Stimulated activated CD4-positive, alpha-beta T cell treated with anti-CD3 and anti-CD28 coated beads, Interleukin-4, amount 100 ng/mL, for 4 hours (primary cell): ENCODE measurements at places on chromosomes 1 and 21.
A peak's percentile ranks its signal among the peaks of the same experiment; 100 is the strongest.

DNA sequence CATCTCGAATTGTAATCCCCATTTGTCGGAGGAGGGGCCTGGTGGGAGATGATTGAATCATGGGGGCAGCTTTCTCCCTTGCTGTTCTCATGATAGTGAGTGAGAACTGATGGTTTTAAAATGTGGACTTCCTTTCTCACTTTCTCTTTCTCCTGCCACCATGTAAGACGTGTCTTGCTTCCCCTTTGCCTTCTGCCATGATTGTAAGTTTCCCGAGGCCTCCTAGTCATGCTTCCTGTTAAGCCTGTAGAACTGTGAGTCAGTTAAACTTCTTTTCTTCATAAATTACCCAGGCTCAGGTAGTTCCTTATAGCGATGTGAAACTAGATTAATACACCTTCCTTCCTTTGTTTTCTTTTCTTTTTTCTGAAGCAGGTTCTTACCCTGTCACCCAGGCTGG lies 13.9 kb downstream of the DNAJC6 start:
- no peak for DNase-seq

DNA sequence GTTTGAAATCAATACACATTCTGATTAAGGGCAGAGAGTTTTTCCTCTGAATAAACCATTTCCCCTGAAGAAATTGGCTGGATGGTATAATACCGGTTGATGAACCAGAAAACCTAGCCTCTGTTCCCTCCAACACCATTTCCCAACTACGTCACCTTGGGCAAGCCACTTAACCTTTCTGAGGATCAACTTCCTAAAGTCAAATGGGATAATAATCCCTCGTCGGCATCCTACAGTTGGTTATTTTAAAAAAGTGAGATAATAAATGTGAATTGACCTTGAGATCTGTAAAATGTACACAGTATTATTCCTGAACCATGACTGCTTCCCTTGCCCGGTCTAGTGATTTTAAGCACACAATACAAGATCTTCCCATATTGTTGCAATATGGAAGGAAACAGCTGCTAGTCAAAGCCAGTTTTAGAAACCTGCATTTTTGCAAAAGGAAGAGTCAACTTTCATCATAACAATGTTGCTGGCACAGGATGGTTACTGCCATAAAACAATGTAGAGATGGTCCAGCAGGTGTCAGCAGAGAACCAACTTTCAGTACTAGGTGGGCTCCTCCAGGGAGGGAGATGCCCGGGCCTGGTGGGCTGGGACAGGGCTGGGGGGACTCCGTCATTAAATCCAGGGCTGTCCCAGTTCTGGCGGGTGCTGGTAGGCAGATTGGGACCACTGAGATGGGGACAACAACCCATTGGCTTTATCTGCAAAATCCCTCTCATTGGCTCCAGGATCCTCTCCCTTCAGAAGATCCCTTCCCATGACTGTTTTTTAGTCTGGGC lies 5.2 kb upstream of the HLX start:
- DNase-seq: no peak

GRCh38 chr1:25021591-25022215 lies 91.6 kb upstream of the RUNX3 start:
- no peak for DNase-seq

DNA sequence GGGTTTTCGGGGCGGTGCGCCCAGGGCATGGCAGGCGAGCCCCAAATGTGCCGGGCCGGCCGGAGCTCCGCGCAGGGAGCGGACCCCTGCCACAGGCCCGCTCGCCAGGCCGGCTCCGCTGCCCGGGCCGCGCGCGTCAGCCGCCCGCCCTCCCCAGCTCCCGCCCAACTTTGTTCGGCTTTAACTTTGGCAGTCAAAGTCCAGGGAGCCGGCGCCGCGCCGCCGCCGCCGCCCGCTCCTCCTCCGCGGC lies 488 bp downstream of the SLC35D1 start:
- DNase-seq: no peak

DNA sequence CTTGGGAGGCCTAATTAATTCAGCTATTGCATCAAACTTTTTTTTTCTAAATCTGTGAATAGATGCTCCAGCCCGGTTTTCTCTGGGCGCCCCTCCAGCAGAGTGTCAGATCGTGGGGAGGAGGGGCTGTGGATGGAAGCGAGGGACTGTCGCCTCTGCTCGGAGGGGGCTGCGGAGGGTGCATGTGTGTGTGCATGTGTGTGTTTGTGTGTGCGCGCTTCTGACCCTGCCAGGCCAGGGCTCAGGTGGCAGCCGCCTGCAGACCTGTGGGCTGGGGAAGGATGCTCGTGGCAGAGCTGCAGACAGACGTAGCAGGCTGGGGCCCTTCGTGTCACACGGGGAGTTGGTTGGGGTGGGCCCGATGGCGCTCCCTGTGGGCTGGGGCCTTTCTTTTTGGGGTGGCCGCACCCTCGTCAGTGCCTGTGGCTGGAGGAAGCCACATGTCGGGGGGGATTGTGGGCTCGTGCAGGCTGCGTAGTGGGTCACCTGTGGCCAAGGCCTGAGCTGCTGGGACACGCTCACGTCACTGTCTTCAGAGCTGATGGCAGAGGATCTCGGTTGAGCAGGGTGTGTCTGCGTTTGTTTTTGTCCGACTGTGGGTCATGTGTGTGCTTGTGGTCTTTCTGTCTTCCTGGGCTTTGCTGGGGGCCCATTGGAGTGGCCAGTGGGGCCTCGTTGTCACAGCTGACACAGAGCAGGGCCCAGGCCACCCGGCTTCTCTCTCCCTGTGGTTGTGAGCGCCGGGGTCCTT lies 2.8 kb downstream of the SKI start:
- peak; percentile 30 for DNase-seq

DNA sequence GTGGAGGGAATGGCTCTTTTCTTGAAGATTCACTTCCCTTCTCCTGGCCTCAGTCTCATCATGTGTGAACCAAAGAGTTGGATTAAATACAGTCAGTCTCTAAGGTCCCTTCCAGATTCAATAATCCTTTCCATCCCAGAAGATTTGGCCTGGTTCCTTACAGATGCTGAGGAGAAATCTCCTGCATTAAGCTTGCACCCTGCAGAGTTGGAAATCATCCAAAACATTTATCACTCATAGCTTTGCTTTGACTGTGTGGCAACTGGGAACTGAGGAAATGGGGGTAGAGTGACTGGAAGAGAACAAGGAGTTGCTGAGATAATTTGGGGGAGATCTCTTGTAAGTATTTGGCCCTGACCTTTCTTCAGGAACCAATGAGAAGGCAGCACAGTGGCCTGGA lies 220.5 kb upstream of the SGIP1 start:
- no peak for DNase-seq

DNA sequence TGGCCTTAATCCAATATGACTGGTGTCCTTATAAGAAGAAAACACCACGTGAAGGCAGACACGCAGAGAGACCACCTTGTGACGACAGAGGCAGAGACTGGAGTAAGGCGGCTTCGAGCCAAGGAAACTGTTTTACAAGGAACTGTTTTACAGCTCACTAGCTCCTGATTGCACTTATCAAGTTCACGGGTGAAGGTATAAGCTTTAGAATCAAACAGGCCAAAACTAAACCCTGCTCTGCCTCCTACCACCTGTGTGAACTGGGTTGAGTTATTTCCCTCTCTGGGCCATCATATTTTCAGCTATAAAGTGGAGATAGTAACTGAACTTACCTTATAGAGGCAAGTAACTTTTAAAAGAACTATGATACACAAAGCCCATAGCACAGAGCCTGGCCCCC lies 166.9 kb upstream of the NFIA start:
- no peak for DNase-seq

- no peak for DNase-seq
These were observed 48.8 kb downstream of the XPR1 start for GRCh38 chr1:180680558-180681144.

DNA sequence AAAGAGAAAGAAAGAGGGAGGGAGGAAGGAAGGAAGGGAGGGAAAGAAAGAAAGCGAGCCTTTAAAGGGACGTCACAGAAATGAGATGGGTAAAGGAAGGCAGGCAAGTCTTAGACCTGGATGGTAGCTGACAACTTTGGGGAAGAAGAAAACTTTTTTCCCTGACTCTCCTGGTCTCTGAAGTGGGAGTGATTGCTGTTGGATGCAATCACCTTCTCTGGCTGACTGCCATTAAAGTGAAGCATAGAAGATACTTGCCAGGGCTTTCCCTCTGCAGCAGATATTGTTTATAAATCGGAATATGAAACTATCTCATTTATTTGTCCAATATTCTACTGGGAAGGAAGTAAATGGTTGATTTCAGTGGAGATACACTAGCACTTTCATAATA lies 27.0 kb downstream of the VCAM1 start:
- no peak for DNase-seq

- no peak for DNase-seq
These were observed 18.1 kb upstream of the PPP1R15B start for GRCh38 chr1:204429746-204430145.

GRCh38 chr1:210949489-210949888 lies 184.5 kb downstream of the KCNH1 start:
- DNase-seq: no peak

- DNase-seq: no peak
These were observed 31.0 kb downstream of the NENF start for GRCh38 chr1:212463565-212464285.

DNA sequence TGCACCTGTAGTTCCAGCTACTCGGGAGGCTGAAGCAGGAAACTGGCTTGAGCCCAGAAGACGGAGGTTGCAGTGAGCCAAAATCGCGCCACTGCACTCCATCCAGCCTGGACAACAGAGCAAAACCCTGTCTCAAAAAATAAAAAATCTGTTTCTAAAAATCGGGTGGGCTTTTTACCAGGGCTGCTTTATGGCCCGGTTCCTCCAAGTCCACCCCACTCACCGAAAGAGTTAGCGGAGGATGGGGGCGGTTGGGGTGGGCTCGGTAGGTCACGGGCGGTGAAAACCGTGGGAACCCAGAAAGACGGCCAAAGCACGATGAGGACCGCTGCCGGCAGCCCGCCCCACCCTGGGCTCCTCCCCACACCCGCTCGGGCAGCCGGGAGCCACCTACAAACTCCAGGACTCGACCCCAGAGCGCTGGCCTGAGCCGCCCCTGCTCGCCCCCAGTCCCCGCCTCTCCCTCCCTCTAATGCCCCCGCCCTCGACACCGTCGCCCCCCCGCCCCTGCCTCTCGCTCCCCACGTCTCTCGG lies 846 bp upstream of the PER3 start:
- no peak for DNase-seq

- no peak for DNase-seq
These were observed 85.2 kb downstream of the HLCS start for GRCh38 chr21:36881228-36881627.

DNA sequence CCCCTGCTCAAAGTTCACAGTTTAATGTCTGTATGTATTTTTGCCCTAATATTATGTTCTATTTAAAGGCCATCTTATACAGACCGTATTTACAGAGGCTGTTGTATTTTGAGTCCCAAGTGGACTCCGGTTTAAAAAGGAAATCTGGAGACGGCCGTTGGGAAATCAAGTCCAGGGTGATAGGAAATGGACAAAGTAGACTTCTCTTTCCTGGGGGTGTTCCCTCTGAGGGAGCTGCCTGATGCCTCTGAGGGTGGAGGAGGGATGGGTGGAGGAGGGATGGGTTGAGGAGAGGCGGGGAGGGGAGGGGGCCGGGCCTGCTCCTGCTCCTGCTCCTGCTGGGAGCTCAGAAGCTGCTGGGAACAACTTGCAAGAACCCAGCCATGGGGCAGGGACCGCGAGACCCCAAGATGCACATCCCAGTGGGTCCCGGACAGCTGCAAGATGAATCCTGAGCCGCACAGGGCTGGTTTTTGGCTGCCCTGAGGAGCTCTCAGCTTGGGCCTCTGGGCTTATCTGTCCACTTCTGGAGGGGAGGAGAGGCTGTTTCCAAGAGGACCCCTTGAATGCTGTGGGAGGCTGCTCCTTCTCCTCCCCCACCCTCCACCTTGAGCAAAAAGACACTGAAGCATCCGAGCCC lies 12.0 kb upstream of the ACTL8 start:
- DNase-seq: no peak

DNA sequence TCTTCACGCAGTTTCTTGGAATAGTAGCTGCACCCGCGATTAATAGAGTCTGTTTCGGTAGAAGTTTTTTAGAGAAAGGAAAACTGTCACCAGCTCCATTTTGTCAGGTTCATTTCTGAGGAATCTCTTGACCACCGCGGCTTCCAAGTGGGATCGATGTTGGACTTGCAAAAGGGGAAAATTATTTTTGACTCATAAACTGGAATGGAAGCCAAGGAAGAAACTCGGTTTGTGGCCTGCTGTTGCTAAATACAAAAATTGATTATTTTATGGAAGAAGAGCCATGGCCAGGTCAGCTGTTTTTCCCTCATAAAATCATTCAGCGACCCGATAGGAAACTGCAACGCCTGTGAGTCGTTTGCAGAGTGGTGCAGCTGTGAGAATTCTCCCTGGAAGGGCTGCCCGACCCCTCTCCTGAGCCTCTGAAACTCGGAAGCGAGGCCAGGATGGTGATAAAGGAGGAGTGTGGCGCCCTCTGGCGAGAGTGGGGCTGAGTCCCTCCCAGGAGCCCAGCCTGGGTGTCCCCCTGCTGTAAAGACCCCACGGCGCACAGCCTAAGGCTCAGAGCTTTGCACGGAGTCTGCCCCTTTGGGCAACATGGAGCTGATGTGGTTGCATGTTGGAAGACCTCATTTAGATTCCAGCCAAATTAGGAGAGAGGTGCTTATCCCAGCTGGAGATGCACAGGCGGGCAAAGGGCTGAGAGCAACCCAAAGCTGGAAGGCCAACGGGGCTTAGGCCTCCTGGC lies 83.6 kb upstream of the SLC25A33 start:
- DNase-seq: peak; percentile 72

DNA sequence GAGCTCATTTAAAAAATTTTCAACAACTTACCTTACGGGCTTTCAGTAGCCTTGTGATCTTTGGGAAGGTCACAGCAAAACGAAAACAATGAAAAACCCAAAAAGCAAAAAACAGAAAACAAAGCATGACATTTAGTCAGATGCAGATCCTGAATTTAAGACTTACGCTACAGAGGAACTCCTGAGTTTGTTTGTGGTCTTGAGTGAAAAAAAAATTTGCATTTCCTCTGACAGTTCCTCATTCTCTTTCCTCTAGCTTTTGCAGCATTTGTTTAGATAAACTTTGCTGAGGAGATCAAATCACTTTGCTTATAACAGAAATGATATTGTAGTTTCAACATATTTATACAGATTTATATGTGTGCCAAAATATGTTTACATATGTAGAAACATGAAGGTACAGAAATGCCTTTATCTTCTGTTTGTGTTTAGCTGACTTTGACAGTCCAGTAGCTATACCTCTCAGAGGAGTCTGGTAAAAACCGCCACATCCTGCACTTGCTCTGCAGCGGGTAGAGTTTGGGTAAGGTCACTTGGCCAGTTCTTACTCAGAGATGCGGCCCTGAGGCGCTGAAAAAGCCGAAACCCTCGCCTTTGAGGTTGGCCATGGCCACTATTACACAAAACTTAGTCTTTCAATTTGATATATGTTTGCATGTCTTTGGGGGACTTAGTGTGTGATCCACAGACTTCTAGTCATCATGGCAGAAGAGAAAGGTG lies 142.5 kb downstream of the TNR start:
- no peak for DNase-seq

DNA sequence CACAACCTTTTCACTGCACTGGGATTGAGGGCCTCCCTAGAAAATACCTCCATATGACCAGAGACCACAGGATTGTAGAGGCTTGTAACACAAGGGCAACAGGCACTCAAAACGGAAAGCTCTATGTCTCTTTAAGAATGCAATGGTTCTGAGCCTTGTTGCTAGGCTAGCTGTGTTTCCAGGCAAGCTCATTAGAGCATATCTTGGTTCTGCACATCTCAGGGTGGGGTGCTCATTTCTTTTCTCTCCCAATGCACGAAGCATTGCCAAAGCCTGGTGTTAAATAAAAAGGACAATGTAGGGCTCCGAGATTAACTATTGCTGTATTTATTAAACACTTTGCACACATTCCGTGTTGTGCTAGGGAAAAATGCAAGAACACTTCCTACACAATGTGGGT lies 315.9 kb downstream of the PRDM2 start:
- no peak for DNase-seq

- DNase-seq: no peak
These were observed 7.2 kb upstream of the FBXO28 start for GRCh38 chr1:224106568-224107281.
